ENCODE measurements at places on chromosomes 4 and X. TPM values are rescaled to one million over a fixed set of nuclear protein-coding genes. Genes with fewer than 3 reads are reported as not detected.

The MGARP gene
- total RNA-seq: 7.6 TPM

The LRPAP1 gene
- total RNA-seq: 175 TPM

The GCNA gene
- 5.6 TPM for total RNA-seq

The RNF212 gene
- 0.37 TPM for total RNA-seq

The VCX3A gene
- total RNA-seq: not detected

The RADX gene
- total RNA-seq: 0.19 TPM

The IL2 gene
- not detected for total RNA-seq

The SLC49A3 gene
- 11.0 TPM for total RNA-seq

The NIPAL1 gene
- total RNA-seq: not detected

The ZNF81 gene
- total RNA-seq: 4.6 TPM

The AMOT gene
- total RNA-seq: 1.3 TPM

The FAM133A gene
- not detected for total RNA-seq

The PABPC5 gene
- 3.0 TPM for total RNA-seq

The ARMCX4 gene
- 2.5 TPM for total RNA-seq

The MAMLD1 gene
- total RNA-seq: 1.1 TPM

The ADRA2C gene
- total RNA-seq: not detected

The LCORL gene
- total RNA-seq: 12.1 TPM

The SYP gene
- 0.19 TPM for total RNA-seq

The PPARGC1A gene
- 2.7 TPM for total RNA-seq
